ENCODE measurements at places on chromosomes 6 and 20. TPM values are rescaled to one million over a fixed set of nuclear protein-coding genes. Genes with fewer than 3 reads are reported as not detected.

The LAMA4 gene
- 2.4 TPM for polyA plus RNA-seq

The SALL4 gene
- polyA plus RNA-seq: 0.71 TPM

The ATP6V1G2 gene
- polyA plus RNA-seq: 0.35 TPM

The PSORS1C2 gene
- polyA plus RNA-seq: not detected

The STMN3 gene
- 0.42 TPM for polyA plus RNA-seq

The FAM217A gene
- polyA plus RNA-seq: not detected

The DDX39B gene
- 75.0 TPM for polyA plus RNA-seq

Data from liver (tissue), 10 donors.